Pulmonary artery endothelial cell (primary cell): ENCODE measurements at places on chromosomes 5 and 9. TPM values are rescaled to one million over a fixed set of nuclear protein-coding genes. Genes with fewer than 3 reads are reported as not detected.

- DNase-seq, result no peak
Measured at GRCh38 chr5:143047091-143047490, 276.9 kb downstream of the ARHGAP26 start.

GRCh38 chr9:128523199-128523925, 18.8 kb downstream of the GLE1 start:
- no peak for DNase-seq

The LCN9 gene
- total RNA-seq, result not detected in 2 replicates

The CORO2A gene
- total RNA-seq, result 0.26 and 0.49 TPM in 2 replicates

The TPPP gene
- total RNA-seq, result 0.18 and 0.20 TPM in 2 replicates
